AG09309 (cell line): ENCODE measurements at places on chromosomes 4 and X.

- no peak for DNase-seq
Measured at GRCh38 chr4:156635051-156635450, 336.5 kb downstream of the PDGFC start.

DNA sequence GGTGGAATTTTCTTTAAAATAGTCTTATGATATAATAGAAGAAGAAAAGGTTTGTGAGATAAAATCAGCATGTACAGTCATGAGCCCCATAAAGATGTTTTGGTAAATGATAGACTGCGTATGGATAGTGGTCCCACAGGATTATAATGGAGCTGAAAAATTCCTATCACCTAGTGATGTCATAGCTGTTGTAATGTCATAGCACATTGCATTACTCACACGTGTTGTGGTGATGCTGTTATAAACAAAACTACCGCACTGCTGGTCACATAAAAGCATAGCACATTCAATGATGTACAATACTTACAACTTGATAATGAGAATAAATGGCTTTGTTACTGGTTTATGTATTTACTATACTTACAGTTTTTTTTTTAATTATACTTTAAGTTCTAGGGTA is 715.2 kb upstream of the HTR2C start:
- DNase-seq = no peak

GRCh38 chr4:152063621-152064240 is 302.9 kb upstream of the GATB start:
- no peak for DNase-seq

GRCh38 chr4:81359207-81359606 is 112.5 kb downstream of the RASGEF1B start:
- DNase-seq = no peak

DNA sequence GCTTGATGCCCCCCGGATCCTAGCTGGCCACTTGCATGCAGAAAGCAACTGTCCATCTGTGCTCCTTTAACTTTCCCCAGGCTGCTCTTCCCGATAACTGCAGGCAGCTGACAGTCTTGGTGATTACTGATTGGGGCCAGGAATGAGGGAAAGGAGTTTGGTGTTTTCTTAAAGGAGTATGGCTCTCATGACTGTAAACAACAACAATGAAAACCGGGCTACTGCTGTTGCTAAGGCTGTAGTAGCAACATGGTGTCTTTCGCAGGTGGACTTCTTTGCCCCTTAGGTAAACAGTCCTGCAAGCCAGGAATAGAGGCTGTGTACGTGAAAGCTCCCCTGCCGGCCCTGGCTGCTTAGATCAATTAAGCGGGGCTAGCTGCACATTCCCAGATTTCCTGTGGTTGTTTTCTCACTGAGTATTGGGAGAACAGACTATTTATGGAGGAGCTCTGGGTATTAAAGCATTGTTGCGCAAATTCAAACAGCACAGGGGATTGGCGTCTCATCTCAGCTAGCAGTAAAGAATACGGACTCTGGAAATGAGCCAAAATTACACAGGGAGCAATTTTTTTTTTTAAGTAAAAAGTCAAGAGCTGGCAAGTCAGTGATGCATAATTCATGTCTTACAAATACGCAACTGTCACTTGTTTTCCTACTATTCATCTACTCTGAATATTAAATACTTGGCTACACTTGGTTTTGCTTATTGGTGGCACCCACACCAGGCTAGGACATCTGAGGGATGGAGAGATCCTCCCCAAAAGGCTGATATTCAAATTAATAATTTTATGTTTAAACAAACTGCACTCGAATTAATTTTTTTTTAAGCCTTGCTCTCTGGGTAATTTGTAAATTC is 61.6 kb upstream of the NAP1L5 start:
- DNase-seq = peak; percentile 18

DNA sequence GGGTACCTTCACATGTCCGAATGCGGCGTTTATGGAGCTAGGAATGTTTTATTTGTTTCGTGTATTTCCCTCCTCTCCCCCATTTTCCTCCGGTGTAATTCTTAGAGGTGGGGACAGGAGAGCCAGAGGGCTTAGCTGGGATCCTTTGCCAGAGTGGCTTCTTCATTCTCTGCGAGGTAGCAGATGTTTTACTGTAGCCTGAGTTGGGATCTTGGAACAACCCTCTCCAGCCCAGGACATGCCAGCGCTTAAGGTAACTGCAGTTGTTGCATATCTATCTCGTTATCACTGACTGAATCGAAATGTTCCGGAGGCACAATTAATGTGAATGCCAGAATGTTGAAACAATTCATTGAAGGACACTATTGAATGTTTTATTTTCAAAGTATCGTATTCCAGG is 59.0 kb upstream of the DYNLT3 start:
- no peak for DNase-seq

DNA sequence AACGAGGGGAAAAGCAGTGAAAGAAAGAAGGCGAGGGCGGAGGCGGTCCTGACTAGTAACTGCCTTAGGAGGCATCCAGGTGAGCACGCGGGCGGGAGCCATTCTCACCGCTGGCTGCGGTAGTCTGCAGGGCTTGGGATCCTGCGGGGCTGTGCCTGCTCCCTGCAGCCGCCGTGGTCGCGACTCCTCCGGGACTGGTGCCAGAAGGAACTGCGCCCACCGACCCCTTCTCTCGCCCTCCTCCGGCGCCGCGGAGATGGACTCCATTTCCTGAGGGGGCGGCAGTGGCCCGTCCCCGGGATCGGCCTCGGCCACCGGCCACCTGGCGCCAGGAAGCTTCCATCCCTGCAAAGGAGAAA is 543 bp downstream of the NFXL1 start:
- no peak for DNase-seq

- DNase-seq = no peak
Measured at GRCh38 chr4:88981556-88981955, 75.4 kb downstream of the FAM13A start.

- DNase-seq = no peak
Measured at GRCh38 chrX:23246001-23246400, 88.6 kb upstream of the PTCHD1 start.

DNA sequence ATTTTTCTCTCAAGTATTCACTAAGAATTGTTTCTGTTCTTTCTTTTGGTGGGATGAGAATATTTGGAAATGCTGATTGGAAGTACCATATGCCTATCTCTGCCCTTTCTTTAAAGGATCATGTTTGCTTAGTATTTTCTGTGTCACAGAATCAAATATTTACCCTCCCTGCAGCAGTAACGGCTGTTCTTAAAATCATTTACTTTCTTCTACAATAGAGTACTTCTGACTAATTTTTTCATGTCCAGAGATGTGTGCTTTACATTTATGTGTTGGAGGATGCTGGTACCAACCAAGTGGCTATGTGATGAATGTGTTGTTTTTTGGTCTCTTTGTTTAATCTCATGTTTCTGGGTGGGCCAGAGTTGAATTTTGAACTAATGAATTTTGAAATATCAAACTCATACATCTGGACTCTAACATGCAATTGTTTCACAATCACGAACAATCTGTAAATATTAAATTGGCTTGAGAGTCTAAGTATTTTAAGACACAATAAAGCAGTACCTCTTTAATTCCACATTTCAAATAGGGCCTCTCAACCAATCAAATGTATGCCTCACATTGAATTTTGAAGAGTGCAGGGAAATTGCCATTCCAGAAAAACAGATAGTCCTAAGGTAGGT is 59.4 kb upstream of the ARSJ start:
- no peak for DNase-seq

- DNase-seq = no peak
Measured at GRCh38 chrX:71815121-71815905, 52.2 kb downstream of the CXorf49B start.

GRCh38 chr4:106421441-106422296 is 53.1 kb upstream of the GIMD1 start:
- no peak for DNase-seq

DNA sequence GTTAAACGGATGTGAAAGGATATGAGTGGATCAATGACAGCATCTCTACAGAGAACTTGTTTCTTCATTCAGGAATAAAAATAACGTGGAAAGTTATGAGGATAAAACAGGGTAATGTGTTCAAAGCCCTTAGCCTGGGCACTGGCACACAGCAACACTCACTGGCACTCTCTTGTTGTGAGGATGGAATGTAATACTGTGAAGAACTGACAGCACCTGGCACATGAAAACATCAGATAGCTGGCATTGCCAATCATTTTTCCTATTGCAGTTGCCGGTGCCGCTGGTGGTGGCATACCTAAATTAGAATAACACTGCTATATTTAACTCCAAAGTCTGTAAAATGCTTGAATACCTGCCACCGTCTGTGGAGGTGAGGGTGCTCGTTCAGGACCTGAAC is 1061.2 kb downstream of the DMD start:
- DNase-seq = no peak

DNA sequence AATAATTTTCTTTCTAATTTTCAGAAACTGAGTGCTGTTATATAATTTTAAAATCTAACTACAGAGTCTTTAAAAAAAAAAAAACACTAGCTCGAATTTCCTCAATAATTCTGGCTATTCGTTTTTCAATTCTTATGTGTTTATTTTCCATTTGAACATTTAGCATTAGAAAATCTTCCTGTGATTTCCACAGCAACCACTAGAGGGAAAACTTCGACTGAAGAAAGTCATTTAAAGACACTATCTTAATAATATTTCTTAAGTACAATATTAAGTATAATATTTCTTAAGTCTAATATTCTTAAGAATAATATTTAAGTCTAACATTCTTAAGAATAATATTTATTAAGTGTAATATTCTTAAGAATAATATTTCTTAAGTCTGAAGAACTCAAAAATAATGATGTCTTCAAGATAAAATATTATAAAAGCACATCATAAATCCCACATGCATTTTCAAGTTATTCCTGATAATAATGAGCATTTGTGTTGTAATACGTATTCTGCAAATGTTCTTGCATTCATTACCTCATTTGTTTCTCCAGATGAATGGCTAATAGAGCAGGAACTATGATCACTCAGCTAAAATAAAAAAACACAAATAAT is 118.4 kb upstream of the WDR17 start:
- DNase-seq = peak; percentile 2

GRCh38 chr4:177265729-177266128 is 43.9 kb upstream of the NEIL3 start:
- no peak for DNase-seq

GRCh38 chr4:34636623-34637022 is 1607.7 kb downstream of the ARAP2 start:
- DNase-seq = no peak

GRCh38 chrX:13491061-13491460 is 78.3 kb upstream of the EGFL6 start:
- no peak for DNase-seq

GRCh38 chr4:145799223-145799622 is 119.3 kb downstream of the C4orf51 start:
- no peak for DNase-seq

- DNase-seq = no peak
Measured at GRCh38 chr4:80903020-80903419, 127.5 kb upstream of the BMP3 start.

GRCh38 chr4:101969965-101970364 is 179.4 kb downstream of the BANK1 start:
- no peak for DNase-seq

GRCh38 chrX:107293056-107293455 is 86.6 kb downstream of the DNAAF6 start:
- no peak for DNase-seq

DNA sequence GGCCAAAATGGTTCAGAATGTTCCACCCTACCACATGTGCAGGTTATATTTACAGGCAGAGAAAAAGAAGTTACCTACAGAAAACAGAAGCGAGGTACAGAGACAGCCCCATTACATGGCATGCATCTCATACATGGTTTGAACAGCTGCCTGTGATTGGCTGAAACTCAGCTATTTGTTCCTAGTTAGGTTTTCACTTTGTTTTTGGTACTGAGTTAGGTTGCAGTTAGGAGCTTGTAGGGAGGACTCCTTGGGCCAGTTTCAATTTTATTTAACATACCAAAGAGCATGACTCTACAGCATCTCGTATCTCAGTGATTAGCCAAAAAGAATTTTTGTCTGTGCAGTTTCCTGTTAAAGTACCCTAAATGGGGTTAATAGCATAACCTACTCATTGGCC is 392.0 kb downstream of the MAPK10 start:
- DNase-seq = no peak

DNA sequence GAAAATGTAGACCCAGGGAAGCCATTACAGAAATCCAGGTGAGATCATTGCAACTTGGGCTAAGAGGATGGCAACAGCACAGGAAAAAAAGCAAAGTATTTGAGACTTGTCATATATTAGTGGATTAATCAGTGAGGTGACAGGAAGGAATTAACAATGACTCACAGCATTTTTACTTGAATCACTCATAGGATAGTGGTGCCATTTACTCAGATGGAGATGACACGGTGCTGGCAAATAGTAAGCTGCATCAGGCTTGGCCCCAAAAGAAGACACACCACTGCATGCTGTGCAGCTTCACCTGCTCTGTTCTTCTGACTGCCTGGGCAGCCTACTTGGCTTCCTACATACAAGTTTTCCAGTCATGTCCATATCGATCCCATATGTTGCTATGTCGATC is 144.8 kb downstream of the FRYL start:
- DNase-seq = no peak

DNA sequence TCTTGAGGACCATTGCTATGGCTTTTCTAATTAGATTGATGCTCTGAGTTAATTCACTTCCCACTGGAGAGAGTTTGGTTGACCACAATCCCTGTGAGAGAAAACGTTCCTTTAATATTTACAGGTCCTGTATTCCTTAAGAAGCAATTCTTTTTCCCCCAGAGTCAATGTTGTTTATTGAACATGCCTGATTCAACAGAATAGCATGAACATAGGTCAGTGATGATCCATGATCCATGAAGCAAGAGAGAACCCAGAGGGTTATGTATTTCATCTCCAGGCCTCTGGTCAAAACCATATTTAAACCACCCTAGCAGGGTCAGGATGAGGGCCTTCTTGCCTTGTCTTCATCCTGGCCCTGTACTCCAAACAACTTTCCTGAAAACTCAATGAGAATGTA is 39.4 kb upstream of the EFHC2 start:
- no peak for DNase-seq

GRCh38 chrX:133649651-133650050 is 234.4 kb upstream of the GPC4 start:
- no peak for DNase-seq

- peak; percentile 13 for DNase-seq
Measured at GRCh38 chr4:15653864-15654592, 1.1 kb downstream of the FBXL5 start.

DNA sequence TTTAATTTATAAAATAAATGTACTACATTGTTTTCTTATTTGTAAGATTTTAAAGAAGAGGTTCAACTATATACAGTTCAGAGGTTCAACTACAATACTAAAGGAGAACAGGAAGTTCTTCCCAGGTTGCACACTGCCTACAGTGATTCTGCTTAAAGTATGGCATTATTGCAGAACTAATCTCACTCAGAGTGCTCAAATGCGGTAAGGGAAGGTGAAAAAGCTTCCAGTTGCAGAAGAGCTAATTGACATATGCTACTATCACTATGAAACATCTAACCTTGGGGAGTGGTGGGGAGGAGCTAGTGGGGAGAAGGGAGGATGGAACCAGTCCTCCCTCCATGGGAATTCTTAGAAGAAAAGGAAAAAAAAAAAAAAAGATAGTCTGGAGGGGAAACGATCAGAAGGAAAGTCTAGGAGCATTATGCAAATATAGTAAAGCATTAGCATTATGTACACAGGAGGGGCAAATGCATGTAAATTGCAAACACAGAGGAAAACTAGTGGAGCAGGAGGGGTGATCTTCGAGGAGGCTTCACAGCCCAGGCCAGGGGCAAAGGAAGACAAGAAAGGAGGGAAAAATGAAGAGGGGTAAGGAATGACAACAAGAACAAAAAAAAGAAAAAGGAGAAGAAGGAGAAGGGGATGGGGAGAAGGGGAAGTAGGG is 32.0 kb upstream of the MMAA start:
- no peak for DNase-seq
